ENCODE measurements at places on chromosomes 1 and 21. TPM values are rescaled to one million over a fixed set of nuclear protein-coding genes. Genes with fewer than 3 reads are reported as not detected.

GRCh38 chr1:47875831-47876586, 121.2 kb downstream of the TRABD2B start:
- no peak overlapping the region for H3K27ac ChIP-seq
- H3K4me3 ChIP-seq = no peak overlapping the region
- DNase-seq = no peak

GRCh38 chr1:111837393-111837792, 81.7 kb downstream of the DDX20 start:
- no peak for DNase-seq
- H3K27me3 ChIP-seq = no peaks in the 10 kb centered on the region
- no peaks in the 10 kb centered on the region for H3K4me1 ChIP-seq
- H3K4me3 ChIP-seq = no peak overlapping the region
- no peaks in the 10 kb centered on the region for H3K36me3 ChIP-seq

GRCh38 chr21:38847556-38847955, 41.8 kb downstream of the ETS2 start:
- no peak overlapping the region for H3K27ac ChIP-seq
- no peaks in the 10 kb centered on the region for H3K27me3 ChIP-seq
- peaks cover 4% of the 10 kb centered on the region for H3K36me3 ChIP-seq
- no peak overlapping the region for H3K4me3 ChIP-seq

- H3K27me3 ChIP-seq = peaks cover 3% of the 10 kb centered on the region
- H3K4me1 ChIP-seq = peaks cover 4% of the 10 kb centered on the region
- H3K36me3 ChIP-seq = no peaks in the 10 kb centered on the region
- no peak overlapping the region for H3K4me3 ChIP-seq
- H3K27ac ChIP-seq = no peak overlapping the region
- no peak for DNase-seq
Measured at GRCh38 chr1:157141212-157141855, 3.1 kb upstream of the ETV3 start.

Gene PTGFR
- not detected for total RNA-seq

GRCh38 chr1:114349891-114350605, 161.0 kb downstream of the TRIM33 start:
- peaks cover 2% of the 10 kb centered on the region for H3K4me1 ChIP-seq
- no peaks in the 10 kb centered on the region for H3K36me3 ChIP-seq
- no peak overlapping the region for H3K4me3 ChIP-seq
- H3K27me3 ChIP-seq = no peaks in the 10 kb centered on the region

- no peak for DNase-seq
- no peaks in the 10 kb centered on the region for H3K27me3 ChIP-seq
- H3K36me3 ChIP-seq = no peaks in the 10 kb centered on the region
- H3K4me3 ChIP-seq = no peak overlapping the region
- no peaks in the 10 kb centered on the region for H3K4me1 ChIP-seq
- H3K27ac ChIP-seq = no peak overlapping the region
Measured at GRCh38 chr1:200520735-200521134, 99.8 kb downstream of the KIF14 start.

DNA sequence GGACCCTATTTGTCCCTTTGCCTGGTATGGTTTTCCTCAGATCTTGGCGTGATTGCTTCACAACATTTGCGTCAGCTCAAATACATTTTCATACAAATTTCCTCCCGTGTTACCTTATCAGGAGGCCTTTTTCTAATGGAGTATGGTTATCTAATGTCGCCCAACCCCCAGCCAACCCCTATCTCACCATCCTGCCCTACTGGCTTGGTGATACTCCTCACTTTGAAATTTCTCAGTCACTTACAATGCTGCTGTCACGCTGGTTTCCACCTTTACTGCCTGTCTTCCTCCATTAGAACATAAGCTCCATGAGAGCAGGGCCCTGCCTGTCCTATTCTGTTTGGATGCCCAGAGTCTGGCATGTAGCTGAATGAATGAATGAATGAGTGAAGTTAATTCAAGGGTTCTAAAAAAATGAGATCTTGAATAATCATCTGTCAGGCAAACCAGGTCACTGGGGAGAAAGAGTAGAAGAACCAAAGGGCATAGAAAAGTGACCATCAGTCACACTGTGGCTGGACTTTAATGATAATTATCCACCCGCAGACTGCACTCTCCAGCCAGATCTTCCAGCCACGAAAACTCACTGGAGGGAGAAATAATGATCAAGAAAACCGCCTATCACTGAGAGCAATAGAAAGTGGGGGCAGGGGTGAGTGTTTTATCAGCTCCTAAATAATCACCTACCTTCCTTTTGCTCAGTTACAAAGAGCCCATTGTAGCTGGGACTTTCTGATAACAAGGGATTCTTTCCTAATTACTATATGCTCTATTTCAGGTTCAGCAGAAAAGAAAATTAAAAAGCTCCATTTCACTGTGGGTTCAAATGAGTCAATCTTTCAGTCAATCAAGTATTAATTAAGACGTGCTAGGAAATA, 21.3 kb downstream of the KIAA0040 start:
- no peaks in the 10 kb centered on the region for H3K36me3 ChIP-seq
- no peak overlapping the region for H3K4me3 ChIP-seq
- H3K27me3 ChIP-seq = no peaks in the 10 kb centered on the region
- H3K4me1 ChIP-seq = no peaks in the 10 kb centered on the region
- no peak for DNase-seq

- no peak overlapping the region for H3K4me3 ChIP-seq
- H3K36me3 ChIP-seq = no peaks in the 10 kb centered on the region
- no peaks in the 10 kb centered on the region for H3K27me3 ChIP-seq
- H3K4me1 ChIP-seq = no peaks in the 10 kb centered on the region
- no peak for DNase-seq
- no peak overlapping the region for H3K27ac ChIP-seq
Measured at GRCh38 chr1:198300451-198300850, 143.7 kb downstream of the NEK7 start.

- no peak overlapping the region for H3K27ac ChIP-seq
- DNase-seq = peak; percentile 12
- no peaks in the 10 kb centered on the region for H3K27me3 ChIP-seq
- no peaks in the 10 kb centered on the region for H3K4me1 ChIP-seq
- H3K36me3 ChIP-seq = no peaks in the 10 kb centered on the region
Measured at GRCh38 chr1:22530715-22531114, 32.6 kb upstream of the EPHA8 start.
